ENCODE measurements at places on chromosomes 16 and 17. TPM values are rescaled to one million over a fixed set of nuclear protein-coding genes. Genes with fewer than 3 reads are reported as not detected.

Gene AURKB
- total RNA-seq, result 1.5 TPM

Gene STAT5A
- total RNA-seq, result 0.74 TPM

Gene FBXO39
- not detected for total RNA-seq

Gene ITGA3
- total RNA-seq, result 17.2 TPM

Gene HES7
- total RNA-seq, result 0.98 TPM

Gene MYO15A
- total RNA-seq, result 2.5 TPM

Gene HIC1
- total RNA-seq, result 2.5 TPM

Gene FOXC2
- 0.98 TPM for total RNA-seq

All from temporal lobe (tissue), 4 donors.